ENCODE measurements at places on chromosomes 11 and 22.

DNA sequence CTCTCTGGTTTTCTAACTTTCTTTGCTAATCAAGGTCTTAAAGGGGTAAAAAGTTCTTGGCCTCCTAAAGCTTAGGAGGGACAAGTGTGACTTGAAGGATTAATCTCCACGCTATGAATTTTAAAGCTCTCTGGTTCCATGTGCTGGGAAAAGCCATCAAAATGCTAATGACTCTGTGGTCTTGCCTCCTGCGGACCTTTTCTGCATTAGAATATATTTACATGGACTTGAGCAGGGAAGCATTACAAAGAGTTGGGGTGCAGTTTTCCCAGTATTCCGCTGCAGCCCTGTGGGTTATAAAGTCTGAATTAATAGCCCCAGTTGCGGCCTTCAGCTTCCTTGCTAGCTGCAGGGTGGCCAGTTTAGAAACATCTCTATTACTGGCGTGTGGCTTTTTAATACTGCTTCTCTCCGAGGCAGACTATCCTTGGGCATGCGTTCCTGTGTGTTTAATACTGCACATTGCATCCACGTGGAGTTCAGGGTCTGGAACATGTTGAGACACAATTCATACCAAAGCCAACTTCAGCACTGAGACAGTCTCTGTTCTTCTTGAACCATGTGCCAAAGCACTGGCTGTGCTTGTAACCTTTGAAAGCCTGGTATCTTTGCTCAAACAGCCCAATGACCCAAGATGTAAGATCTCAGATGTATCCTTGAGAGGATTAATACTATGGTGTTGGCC is 27.3 kb downstream of the TSPAN18 start:
- DNase-seq = no peak

GRCh38 chr22:26463688-26464087 is 19.9 kb downstream of the HPS4 start:
- DNase-seq = no peak

DNA sequence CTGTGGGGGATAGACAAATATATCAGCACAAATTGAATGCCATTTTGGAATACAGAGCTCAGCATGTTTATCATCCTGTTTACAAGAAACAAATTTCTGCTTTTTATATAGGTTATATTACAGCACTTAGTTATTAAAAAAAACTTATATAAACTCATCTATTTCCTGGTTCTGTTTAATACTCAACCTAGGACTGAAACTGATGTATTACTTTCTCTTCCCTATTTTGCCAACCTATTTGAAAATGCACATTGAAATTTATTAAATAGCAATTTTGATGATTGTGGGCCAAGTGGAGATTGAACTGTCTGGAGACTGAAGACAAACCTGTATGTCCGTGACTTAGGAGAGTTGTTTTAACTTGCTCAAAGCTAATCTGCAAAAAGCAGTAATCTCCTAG is 288.3 kb upstream of the ANO3 start:
- no peak for DNase-seq

DNA sequence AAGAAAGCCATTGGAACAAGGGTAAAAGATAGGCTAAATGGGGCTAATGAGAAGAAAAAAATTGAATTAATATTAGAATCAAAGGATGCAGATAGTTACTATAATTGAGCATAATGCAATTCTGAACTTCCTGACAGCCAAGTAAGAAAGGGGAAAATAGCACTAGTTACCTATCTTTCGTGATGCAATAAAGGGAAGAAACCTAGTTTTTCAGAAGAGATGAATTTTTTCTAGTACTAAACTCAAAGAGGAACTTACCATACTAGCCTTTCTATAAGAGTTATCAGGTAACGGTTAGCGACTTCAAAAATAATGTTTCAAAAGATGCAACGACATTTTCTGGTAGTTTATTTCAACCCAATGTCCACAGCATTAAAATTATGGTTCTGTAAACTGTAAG is 8.8 kb upstream of the WT1 start:
- DNase-seq = no peak

GRCh38 chr11:64121663-64122410 is 44.1 kb downstream of the MACROD1 start:
- no peak for DNase-seq

DNA sequence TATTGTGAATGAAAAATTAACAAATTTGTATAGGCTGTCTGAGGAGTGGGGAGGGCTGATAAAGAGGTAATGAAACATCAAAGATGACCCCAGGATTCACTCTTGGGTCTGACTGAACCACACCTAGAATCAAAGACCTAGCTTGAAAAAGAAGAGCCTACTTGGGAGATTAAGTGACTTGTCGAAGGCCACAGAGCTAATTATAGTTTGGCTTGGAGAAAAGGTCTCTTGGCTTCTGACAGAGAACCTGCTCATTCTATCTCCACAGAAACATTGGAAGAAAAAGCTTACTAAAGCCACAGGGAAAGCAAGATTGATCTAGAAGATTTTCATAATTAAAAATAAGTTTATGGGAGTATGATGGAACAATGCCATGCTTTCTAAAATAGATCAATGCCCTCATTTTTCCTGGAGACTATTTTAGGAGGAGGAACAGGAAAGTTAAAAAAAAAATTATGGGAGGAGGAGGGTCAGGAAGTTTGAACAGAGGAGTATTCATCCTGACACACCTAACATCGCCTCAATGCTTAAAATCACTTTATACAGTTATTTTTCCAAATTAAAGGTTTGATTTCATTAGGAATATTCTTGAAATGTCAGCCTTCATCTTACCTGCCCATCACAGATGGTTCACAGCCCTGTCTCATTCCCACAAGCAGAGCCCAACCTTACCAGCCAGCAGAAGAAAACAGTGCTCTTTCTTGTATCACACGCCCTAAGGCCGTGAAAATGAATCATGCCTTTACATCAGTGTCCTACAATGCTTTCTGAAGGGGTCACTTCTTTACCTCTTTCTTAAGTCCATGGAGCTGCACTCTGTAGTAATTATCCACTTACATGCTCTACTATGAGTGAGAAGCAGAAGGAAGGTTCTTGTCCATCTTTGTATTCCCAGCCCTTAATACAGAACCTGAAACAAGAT is 231.1 kb upstream of the MPPED2 start:
- no peak for DNase-seq

Data from heart left ventricle (tissue), 16 donors.